Stimulated activated CD4-positive, alpha-beta T cell treated with anti-CD3 and anti-CD28 coated beads, Interleukin-4, amount 100 ng/mL, for 24 hours (primary cell): ENCODE measurements at places on chromosomes 12 and 14.

- no peak for DNase-seq
Measured at GRCh38 chr14:30330033-30330432, 228.9 kb upstream of the G2E3 start.

DNA sequence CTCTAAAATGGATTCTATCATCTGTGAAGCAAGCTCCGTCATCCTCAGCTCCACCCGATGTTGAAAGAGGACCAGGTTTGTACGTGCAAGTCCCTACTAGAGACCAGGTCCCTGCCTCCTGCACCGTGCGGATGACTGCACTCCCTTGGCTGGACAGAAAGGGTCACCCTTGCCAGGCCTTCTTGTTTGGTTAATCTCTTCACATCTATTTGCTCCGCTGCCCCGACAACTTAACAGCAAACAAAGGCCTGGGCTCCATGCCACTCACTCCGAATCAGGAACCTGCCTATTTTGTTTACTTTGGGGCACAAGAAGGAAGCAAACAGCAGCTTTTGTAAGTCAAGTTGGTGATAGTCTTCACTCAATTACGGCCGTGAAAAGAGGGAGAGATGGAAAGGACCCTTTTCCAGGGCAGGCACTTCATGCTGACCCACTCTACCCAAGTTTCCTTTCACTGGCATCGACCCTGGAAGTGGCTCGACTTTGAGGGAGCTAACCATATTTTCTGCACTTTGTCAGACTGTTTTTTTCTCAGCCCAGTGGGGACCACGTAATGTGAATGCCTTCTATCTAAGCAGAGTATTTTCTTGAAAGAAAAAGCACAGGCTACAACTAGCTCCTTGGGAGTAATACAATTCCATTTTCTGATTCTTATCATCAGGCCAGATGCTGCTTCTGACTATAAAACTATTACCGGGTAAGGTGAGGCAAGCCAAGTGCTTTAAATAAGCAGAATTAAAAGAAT, 202.6 kb downstream of the FOXN3 start:
- DNase-seq = no peak

DNA sequence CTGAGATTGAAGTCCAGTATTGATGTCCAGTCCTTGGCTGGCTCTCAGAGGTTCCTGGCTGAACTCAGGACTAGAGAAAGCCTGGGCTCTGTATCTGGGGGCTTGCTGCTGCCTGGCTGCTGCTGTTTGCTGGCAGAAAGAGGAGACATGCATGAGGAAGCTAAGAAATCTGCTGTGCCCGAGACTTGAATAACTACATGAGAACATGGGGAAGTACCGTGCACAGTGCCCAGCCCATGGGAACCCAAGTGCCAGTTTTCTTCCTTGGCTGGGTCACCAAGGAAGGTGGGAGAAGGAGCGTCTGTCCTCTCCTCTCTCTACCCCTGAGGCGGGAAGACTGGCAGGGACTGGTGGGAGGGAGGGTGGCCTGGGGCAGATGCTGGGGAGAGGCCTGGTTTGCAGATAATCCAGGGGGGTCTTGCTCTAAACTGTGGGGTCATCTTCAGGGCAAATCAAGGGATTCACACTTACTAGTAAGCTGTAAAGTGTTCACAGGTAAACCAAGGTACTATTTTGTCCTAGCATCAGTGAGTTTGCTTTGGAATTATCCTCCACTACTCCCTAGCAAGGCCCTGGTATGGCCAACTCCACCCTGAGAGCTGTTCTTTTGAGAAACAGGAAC, 13.8 kb upstream of the ZFP36L1 start:
- DNase-seq = no peak

DNA sequence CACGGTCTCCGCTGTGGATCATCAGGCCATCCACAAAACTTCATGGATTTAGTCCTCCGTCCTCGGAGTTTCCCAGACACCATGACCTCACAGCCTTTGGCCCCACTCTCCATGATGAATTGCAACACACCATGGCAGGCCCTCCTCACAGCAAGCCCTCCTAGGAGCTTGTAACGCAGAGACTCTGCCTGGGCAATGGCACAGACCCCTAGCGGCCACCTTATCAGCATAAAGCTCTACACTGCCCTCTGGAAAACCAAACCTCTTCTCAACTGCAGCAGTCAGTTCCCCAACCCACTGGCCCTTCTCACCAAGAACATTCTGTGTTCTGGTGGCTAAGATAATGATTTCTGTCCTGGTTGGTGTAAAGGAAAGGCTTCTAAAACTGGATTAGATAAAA, 238.4 kb upstream of the USP15 start:
- no peak for DNase-seq

GRCh38 chr12:123427036-123427769, 9.3 kb downstream of the RILPL2 start:
- DNase-seq = peak; percentile 29

DNA sequence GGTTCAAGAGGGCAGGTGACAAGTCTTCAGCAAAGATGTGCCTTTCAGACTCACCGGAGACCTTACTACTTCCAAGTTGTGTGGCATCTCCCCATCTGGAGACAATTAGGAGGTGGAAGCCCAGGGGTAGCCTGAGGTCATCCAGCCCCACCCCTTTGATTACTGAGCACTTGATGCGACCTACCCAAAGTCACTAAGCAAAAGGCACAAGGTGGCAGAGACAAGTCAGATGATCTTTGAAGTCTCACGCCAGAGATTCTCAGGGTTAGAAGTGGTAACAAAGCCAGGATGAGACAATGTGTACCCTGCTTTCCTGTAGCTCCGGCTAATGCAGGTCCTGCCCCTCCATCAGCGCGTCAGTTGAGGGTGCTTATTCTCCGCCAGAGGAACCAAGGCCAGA, 1.4 kb upstream of the FOXN3 start:
- DNase-seq = no peak

GRCh38 chr12:31584782-31585181, 6.2 kb downstream of the DENND5B start:
- no peak for DNase-seq

- no peak for DNase-seq
Measured at GRCh38 chr14:40269436-40269835, 837.2 kb upstream of the FBXO33 start.

GRCh38 chr14:23877538-23878180, 75.9 kb upstream of the DHRS4 start:
- DNase-seq = no peak

DNA sequence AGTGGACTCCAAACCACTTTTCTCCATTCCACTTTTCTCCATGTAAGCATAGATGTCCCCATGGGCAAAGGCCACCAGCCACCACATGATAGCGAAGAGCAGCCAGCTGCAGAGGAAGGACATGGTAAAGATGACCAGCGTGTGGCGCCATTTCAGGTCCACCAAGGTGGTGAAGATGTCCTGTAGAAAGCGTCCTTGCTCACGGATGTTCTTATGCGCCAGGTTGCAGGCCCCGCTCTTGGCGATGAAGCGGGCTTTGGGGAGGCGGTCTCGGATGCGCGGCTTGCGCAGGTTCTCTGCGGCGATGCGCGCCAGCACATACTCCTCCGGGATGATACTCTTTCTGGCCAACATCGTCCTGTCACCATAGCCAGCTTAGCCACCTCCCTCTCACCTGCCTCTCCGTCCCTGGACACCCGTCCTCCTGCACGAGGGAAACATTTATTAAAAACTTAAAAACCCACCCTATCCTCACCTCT, 1.2 kb downstream of the KCNJ8 start:
- no peak for DNase-seq

- no peak for DNase-seq
Measured at GRCh38 chr12:2719392-2719791, 75.4 kb upstream of the FKBP4 start.

DNA sequence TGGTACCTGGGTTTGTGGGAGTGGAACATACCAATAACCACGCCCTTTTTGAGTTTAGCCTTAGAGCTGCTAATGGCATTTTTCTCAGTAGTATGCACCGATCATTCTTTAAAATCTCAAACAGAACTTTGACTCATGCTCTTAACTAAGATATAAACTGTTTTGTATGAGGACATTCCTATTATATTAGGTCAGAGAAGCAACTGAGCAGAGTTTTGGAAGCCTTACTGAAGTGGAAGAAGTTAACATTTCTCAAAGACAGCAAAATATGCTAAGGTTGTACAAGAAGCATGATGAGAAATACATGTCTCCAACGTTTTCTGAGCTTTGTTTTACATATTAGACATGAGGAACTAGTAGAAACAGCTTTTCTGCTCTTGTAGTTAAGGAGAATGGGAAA, 819.2 kb downstream of the FSCB start:
- DNase-seq = no peak

GRCh38 chr12:129696405-129696804, 207.4 kb downstream of the TMEM132D start:
- DNase-seq = no peak

- DNase-seq = no peak
Measured at GRCh38 chr12:46442239-46442638, 69.7 kb upstream of the SLC38A2 start.

DNA sequence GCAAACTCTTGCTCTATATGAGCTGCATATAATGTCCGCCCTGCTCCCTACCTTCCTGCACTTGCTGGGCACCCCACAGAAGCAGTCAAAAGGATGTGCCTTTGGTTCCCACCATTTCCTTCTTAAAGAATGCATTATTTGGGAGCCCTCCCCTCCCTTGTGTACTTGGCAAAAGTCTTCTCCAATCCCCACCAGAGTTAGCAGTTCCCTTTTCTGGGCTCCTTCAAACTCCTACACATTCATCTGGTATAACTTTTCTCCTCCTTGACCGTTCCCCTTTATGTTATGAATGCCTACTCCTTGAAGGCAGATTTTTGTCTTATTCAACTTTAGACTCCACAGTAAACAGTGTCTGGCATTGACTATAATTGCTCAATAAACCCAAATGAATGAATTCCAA, 27.8 kb downstream of the AREL1 start:
- no peak for DNase-seq

DNA sequence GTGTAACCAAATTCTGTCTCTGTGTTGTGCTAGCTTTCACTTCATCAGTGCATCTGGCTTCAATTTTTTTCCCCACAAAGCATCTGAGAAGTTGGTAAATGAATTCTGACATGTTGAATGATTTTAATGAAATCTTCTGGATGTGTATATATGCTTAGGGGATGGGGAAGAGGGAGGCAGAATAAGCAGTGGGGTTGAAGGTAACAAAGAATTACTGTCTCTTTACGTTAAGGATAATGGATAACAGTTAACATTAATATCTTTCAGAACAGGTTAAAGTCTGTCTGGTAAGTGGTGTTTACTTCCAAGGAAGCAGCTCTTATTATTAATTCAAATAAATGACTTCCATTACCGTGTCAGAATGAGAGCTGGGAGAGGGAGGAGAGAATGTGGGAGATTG, 261.7 kb downstream of the ERC1 start:
- DNase-seq = no peak

DNA sequence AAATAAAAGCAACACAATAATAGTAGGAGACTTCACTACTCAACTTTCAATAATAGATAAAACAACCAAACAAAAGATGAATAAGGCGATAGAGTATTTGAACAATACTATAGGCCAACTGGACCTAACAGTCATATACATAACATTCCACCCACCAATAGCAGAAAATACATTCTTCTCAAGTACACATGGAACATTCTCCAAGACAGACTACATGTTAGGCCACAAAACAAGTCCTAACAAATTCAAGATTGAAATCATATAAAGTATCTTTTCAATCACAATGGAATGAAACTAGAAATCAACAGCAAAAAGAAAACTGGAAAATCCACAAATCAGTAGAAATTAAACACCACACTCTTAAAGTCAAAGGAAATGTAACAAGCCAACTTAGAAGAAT, 28.8 kb downstream of the RAD52 start:
- no peak for DNase-seq

DNA sequence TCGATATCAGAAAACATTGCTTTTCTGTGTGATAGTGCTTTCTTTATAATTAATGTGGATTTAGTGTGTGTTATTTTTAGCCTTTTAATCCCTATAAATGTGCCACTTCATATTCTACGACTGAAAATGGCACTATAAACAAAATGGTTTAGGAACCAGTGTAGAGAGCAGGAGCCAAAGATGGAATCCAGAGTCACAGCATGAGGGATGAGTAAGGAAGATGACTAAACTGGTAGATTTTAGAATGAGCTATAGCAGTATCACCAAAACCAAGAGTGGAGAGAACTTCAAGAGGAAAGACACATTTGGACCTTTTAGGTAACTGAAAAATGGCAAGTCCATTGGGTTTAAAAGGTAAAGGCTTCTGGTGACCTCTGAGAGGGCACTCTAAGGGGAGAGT, 887.2 kb downstream of the NRXN3 start:
- DNase-seq = no peak

- DNase-seq = no peak
Measured at GRCh38 chr14:82345184-82345583, 811.5 kb upstream of the SEL1L start.

DNA sequence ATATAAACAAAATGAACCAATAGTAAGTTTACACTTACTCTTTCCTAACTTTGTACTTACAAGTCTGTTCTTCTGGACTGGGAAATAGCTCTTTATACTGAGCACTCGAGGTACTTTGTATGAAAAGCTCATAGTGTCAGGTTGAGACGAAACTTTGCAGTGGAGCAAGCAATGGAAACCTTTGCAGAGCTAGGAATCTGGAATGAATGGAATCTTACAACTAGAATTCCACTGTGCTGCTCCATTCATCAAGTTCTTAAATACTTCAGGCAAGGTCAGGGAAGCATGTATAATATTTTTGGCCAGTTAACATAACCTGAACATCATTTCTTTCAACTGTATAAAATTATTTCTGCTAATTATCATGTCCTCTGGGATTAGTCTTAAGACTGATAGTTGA, 1327.5 kb upstream of the FLRT2 start:
- DNase-seq = no peak

DNA sequence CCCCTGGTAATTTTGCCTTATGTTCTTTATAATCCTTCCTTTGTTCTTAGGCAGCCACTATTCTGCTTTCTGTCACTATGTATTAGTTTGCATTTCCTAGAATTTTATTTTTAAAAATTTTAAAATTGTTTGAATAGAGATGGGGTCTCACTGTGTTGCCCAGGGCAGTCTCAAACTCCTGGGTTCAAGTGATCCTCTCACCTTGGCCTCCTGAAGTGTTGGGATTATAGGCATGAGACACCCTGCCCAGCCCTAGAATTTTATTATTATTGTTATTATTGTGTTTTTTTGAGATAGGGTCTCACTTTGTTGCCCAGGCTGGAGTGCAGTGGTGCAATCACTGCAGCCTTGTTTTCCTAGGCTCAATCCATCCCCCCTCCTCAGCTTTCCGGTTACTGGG, 2.6 kb downstream of the PTPN11 start:
- no peak for DNase-seq

GRCh38 chr12:18343708-18344107, 82.4 kb downstream of the PIK3C2G start:
- no peak for DNase-seq

DNA sequence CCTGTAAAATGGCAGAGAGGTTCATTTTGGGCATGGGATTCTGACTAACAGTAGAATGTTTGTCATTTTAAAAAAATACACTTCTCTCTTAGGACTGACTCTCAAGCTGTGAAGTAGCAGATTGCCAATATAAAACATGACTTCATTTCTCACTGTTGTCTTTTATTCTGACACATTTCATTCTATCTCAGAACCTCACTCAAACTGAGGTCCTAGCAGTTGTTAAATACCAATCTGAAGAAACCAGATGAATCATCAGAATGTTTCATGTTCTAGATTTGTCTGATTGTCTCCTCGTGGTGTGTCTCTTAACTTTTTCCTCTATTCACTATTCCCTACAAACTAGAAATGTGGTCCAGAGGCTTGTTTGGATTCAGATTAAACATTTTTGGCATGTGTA, 276.5 kb upstream of the NPAS3 start:
- no peak for DNase-seq

GRCh38 chr14:60721326-60722106, 2.6 kb downstream of the SIX4 start:
- peak; percentile 52 for DNase-seq

- no peak for DNase-seq
Measured at GRCh38 chr12:2239381-2239871, 186.6 kb downstream of the CACNA1C start.
